AG04449 (cell line): ENCODE measurements at places on chromosomes 3 and 15.

- DNase-seq = no peak
These were observed 228.0 kb downstream of the DTWD1 start for GRCh38 chr15:49848807-49849206.

- DNase-seq = no peak
These were observed 178.5 kb downstream of the FNDC3B start for GRCh38 chr3:172217877-172218276.

DNA sequence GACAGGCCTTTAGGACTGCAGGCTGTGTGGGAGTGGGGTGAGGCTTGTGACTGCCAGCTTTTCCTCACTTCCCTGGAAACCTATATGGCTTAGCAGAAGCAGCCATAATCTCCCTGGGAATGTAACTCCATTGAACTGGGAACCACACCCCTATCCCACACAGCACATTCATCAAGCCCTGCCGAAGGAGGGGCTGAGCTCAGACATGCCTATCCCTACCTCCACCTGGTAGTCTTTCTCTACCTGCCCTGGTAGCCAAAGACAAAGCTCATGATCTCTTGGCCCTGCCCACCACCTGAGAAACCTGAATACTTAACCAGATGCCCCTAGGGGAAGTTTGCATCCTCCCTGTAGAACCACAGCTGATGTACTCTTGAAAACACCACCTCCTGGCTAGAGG, 219.8 kb downstream of the UNC13C start:
- no peak for DNase-seq

DNA sequence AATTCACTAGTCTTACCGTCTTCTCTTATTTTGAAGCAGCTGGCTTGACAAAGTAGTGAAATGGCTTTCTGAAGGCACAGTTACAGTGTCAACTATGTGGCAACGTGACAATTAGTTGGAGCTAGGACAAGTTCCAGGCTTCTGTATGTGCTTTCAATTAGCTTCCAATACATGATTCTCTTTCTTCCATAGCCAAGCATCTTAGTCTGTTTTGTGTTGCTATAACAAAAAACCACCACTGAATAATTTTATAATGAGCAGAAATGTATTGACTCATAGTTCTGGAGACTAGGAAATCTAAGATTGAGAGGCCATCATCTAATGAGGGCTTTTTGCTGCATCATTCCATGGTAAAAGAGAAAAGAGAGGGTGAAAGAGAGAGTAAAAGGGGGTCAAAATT, 365.1 kb upstream of the PLSCR5 start:
- no peak for DNase-seq

DNA sequence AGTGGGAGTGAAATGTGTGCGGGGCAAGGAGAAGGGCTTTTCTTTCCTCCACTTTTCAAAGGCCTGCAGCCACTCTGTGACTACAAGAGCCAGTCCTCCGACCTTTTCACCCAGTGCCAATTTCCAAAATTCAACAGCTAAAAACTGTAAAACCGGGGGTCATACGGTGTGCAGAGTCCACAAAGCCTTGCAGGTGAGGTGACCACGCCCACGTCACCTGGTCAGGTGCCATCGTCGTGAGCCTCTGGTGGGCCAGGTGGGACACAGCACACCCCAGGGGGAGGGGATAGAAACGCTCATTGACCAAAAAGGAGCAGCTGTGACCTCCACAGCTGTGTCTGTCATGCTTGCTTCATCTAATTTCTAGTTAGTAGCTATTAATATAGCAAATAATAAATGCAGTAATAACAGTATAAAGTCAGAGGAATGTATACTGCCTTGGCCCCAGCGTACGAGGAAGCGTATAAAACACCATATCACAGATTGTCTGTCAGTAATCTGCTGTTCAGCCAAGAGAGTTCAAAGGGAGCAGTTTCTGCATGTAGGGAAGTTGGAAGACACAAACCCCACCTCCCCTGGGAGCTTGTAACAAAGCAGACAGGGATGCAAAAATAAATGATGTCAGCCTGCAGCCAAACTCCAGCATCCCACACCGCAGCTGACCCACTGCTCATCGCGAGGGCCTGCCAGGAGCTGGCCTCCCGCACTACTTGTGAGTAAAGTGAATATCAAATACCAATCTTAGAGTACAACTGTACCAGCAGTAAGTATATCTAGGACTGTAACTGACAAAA, 86.7 kb downstream of the VGLL4 start:
- peak; percentile 49 for DNase-seq

GRCh38 chr15:69484837-69485236, 32.2 kb downstream of the RPLP1 start:
- DNase-seq = no peak

- no peak for DNase-seq
These were observed 136.3 kb downstream of the FOXP1 start for GRCh38 chr3:71447197-71447596.

DNA sequence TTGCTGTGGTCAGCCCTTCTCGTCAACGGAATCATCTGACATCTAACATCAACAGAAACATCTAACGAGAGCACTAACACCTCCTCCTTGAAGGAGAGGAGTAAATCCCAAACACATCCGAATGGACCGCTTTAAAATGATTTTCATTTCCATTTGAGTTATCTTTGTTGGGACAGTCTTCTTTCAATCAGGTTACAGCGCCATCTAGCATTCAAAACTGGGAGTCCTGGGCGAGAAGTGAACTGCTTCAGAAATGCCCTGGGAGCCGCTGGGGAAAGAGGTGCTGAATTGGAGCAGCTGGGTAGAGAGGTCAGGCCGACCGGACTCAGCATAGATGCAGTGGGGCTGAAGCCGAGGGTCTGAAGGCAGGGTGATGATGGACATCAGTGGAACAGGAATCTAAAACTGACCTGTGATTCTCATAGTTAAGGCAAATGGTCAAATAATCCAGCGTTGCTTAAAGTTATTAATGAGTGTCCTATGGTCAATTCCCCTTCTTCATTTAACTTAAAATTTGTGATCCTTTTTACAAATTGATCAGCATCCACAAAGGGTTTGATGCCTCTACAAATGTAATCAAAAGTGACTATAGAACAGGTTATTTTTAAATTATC, 170.0 kb upstream of the NDN start:
- no peak for DNase-seq

GRCh38 chr3:132187746-132188145, 129.5 kb upstream of the ACP3 start:
- DNase-seq = no peak

GRCh38 chr3:105385819-105386508, 19.3 kb downstream of the ALCAM start:
- no peak for DNase-seq

DNA sequence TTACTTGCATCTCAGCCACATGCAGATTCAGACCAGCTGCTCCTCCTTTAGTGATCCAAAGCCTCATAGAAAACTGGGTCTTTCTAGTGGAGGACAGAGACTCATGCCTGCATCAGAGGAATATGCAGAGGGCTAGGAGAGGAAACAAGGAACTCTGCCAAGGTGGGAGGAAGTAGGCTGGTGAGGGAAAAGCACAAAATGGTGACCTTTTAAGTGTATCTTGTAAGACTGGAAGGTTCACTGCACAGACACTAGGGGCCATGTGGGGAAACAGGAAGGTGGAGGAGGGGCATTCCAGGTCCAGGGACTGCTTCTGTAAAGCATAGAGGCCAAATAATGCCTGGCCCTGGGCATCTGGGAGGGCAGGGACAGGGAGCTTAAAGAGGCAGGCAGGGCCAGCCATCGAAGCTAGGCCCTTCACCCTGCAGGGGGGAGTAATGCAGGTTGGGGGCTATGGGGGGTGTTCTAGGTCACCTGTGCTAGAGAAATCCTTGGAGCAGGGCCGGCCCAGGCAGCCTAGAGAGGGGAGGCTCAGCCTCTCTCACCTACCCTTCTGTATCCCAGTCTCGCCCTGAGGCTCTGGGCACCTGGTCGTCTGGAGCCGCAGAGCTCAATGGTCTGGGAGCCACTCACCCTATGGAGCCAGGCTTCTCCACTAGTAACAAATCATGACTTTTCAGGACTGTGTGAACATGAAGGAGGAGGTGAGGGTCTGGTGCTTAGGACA, 117.7 kb downstream of the DNAJB8 start:
- DNase-seq = no peak

GRCh38 chr15:81507831-81508230, 133.8 kb upstream of the TMC3 start:
- DNase-seq = no peak

GRCh38 chr15:48221885-48222284, 15.8 kb downstream of the SLC12A1 start:
- DNase-seq = no peak

- DNase-seq = peak; percentile 46
These were observed 511.9 kb downstream of the ZIC1 start for GRCh38 chr3:147921051-147921450.

DNA sequence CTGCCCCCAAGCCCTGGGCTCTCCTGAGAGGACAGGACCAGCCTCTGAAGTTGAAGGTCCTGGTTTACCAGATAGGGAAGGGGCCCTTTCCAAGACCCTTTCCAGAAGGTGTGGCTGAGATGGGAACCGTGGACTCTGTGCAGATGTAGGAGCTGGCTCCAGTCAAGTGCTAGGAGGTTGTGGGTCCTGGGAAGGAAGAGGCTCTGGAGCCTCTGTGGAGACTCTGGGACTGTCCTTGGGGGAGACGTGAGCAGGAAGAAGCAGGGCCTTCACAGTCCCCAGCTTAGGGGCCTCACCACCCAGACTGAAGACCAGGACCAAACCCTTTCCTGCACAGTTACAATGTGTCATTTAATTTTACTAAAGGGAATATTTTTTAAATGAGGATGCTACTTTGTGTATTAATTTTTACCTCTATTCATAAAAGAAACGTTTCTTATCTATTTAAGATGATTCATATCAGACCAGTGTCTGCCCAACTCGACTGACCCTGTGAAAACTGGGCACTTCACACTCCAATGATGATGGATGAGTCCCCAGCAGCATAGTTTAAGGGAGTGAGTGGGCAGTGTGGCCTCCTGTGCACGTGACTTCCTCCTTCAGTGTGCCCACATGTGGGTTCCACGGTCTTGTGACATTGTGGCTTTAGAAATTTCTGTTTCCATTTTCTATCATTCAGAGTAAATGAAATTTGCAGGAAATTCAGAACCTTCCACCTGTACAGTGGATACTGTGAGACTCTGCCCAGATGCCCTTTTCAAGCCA, 10.9 kb downstream of the CCR5AS start:
- no peak for DNase-seq

- no peak for DNase-seq
These were observed 1.9 kb upstream of the THBS1 start for GRCh38 chr15:39578851-39579486.
